Stimulated activated CD8-positive, alpha-beta memory T cell treated with anti-CD3 and anti-CD28 coated beads, Interleukin-12 subunit alpha, Interleukin-12 subunit beta, amount 100 ng/mL, for 4 hours (primary cell): ENCODE measurements at places on chromosomes 7 and 10.

GRCh38 chr7:142250705-142251104 is 7.2 kb downstream of the PRSS58 start:
- no peak for DNase-seq

DNA sequence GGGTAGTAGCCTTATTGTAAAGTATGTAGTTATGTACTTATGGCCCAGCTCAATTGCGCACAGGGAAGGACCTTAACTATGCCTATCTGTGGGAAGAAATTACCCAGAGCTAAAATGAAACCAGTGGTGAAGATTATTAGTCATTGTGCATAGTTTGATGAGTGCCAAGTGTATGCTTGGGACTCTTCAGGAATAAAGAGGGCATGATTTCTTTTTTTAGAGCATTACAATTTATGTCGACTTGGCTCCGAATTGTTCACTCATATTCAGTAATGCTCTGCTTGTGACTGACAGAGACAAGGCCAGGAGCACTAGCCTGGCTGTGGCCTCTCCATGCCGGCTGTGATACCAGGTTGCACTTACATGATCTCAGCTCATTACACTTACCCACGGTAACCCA is 269.5 kb downstream of the TRIL start:
- no peak for DNase-seq

- DNase-seq: no peak
Observed at GRCh38 chr7:16594061-16594460, 51.5 kb downstream of the ANKMY2 start.

DNA sequence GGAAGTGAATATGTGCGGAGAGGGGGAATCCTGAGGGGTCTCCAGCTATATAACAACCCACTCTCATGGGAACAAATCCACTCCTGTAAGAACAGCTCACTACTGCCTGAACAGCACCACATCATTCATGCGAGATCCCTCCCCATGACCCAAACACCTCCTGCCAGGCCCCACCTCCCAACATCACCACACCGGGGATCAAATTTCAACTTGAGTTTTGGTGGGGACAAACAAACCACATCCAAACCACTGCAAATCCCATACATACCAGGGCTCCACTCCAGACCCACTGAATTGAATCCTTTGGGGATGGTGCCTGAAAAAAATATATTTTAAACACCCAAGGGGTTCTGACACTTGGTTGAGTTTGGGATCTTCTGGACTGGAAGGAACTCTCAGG is 181.5 kb upstream of the PLXNA4 start:
- DNase-seq: no peak

DNA sequence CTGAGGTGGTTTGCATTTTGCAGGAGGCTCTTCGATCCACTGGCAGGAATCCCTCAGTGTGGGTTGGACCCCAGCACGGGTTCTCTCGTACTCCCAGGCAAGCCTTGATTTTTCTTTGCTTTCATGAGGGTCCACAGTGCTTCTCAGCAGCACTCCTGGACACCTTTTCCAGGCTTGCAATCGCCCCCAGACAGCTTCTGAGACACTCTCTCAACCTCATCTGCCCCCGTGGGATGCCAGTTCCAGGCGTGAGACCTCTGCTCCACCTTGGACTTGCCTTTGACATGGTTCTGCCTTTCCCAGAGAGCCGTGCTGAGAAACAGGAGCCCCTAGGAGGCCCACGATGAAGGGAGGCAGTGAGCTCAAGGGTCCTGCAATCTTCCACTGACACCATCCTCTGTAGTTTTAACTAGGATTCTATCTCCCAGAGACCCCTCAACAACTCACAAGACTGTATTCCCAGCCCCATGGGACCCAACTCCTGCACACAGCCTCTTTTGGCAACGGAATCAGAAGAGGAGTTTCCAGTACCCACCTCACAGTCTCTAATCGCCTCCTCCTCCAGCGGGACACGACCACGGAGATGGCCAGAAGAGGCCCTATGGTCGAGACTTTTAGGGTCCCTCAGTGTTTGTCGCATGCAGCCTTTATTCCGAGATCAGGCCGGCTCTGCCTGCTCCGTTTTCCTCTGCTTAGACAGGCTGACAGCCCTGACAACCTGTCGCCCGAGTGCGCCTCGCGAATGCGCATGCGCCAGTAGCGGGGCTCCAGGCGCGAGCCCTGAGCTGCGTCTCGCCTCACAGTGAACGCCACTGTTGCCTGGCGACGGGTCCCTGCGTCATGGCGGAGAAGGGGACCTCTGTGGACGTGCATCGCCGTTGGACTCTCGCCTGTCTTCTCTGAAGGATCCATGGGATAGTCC is 26.0 kb upstream of the ZNF273 start:
- DNase-seq: peak; percentile 40

GRCh38 chr10:124386186-124387077 is 32.3 kb downstream of the OAT start:
- no peak for DNase-seq

DNA sequence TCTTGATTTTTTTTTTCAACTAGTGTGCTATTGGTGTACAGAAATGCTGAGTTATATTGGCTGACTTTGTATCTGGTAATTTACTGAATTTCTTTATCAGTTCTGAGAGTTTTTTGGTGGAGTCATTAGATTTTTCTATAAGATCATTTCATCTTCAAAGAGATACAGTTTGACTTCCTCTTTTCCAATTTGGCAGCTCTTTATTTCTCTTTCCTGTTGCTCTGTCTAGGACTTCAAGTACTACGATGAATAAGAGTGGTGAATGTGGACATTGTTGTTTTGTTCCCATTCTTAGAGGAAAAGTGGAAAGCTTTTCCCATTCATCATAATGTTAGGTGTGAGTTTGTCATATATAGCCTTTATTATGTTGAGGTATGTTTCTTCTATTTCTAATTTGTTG is 50.2 kb downstream of the LOXL4 start:
- DNase-seq: no peak

- no peak for DNase-seq
Observed at GRCh38 chr10:26627324-26627723, 70.2 kb upstream of the PDSS1 start.

- DNase-seq: no peak
Observed at GRCh38 chr10:86109421-86109820, 257.2 kb downstream of the GRID1 start.

DNA sequence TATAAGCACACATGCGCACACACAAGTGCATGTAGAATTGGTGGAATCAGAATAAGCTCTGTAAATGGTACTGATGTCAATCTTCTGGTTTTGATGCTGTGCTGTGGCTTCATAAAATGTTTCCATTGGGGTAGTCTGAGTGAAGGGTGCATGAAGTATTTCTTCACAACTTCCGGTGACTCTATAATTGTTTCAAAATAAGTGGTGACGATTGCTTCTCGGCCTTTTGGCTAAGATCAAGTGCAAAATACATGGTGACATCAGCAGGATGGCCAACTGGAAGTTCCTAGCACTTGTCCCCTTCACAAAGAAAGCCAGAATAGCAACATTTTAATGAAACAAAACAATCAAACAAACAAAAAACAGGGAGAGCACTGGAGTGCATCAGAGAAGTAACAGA is 41.6 kb upstream of the CAMK2B start:
- no peak for DNase-seq
